ENCODE measurements at places on chromosomes 7 and 10.

- DNase-seq = peak; percentile 61
These were observed 1.8 kb downstream of the KLLN start for GRCh38 chr10:87861566-87861952.

DNA sequence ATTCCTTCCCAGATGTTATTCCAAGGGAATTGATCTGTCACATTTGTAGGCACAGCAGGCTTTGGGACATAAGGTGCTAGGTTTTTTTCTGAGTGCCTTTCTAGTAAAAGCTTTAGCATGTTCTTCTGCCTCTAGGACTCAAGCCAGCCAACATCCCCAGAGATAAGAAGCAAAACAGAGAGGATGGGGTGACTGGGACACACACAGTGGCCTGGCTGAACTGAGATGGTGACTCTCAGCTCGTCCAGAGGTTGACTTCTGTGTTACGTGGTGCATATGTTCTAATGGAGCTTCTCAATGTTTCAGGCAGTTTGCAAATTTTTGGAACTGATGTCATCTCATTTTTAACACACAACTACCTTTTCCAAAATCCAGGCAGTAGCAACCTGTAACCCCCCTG is 188.1 kb upstream of the CELF2 start:
- no peak for DNase-seq

- DNase-seq = no peak
These were observed 63.8 kb downstream of the COL26A1 start for GRCh38 chr7:101426303-101427011.

- no peak for DNase-seq
These were observed 1.7 kb upstream of the CHST15 start for GRCh38 chr10:124095096-124095495.

DNA sequence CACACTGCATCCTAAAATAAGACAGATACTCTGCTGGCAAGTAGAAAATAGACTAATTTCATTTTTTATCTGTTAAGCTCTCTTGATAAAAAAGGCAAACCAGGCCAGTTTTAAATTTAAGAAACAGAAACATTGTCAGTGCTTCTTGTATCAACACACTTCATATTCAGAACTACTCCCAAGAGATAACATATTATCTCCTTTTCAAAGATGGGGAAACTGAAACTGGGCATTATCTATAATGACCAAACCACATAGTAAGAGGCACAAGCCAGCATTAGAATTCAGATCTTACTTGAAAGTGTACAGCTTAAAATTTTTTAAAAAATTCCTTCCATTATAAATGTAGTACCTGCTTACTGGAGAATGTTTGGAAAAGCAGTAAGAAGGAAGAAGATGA is 14.7 kb downstream of the SRI start:
- no peak for DNase-seq

GRCh38 chr7:47500103-47500563 is 81.8 kb downstream of the TNS3 start:
- no peak for DNase-seq

DNA sequence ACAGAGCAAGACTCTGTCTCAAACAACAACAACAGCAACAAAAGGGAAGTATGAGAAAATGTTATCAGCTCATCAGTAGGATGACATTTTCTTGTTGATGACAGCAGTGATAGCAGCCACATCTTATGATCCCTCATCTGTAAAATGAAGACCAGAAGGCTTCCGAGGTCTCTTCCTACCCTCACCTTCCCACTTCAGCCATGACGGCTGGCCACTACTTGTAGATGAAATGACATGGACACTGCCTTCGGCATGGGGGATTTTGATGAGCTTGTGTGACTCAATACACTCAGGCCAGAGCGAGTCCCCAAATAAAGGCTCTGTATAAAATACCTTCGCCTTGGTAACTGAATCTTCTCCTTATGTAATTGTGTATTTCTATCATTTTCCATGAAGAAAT is 6.7 kb downstream of the ECHDC3 start:
- DNase-seq = no peak

- DNase-seq = no peak
These were observed 94.5 kb downstream of the PPP1R3A start for GRCh38 chr7:113824117-113824823.

- DNase-seq = no peak
These were observed 4.7 kb upstream of the HGF start for GRCh38 chr7:81774551-81774950.
